Activated naive CD4-positive, alpha-beta T cell treated with anti-CD3 and anti-CD28 coated beads, Interleukin-2, amount 10 ng/mL, durations not matched to agents 5 hours and 36 hours (primary cell): ENCODE measurements at places on chromosomes 1 and 21. TPM values are rescaled to one million over a fixed set of nuclear protein-coding genes. Genes with fewer than 3 reads are reported as not detected.

Gene MYCL
- 0.29 TPM for total RNA-seq

Gene CDC42BPA
- 0.58 TPM for total RNA-seq

Gene FCGR2B
- total RNA-seq, result not detected

Gene ADAMTS1
- total RNA-seq, result 2.0 TPM

Gene OR1C1
- not detected for total RNA-seq
